CD4-positive, alpha-beta T cell treated with Interleukin-10 for 1 hour (primary cell): ENCODE measurements at places on chromosomes 3 and 15.

- no peak for DNase-seq
Observed at GRCh38 chr15:47750030-47750739, 32.9 kb downstream of the SEMA6D start.

DNA sequence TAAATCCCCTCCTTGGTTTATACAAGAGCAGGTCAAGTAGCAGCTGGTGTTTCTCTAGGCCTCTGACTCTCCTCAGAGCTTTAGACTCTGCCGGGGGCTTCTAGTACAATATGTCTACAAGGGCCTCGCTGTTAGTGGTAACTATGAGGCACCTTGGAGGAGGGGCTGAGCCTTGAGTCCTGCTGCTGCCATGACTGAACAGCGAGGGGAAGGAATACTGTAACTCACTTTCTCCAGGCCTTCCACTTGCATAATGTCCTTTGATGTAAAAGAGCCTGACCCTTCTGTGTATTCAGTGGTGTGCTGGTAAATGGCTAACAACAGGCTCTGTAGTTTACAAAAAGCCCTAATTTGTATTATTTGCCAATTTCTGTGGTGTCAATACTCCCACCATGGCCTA is 27.8 kb downstream of the DRD3 start:
- no peak for DNase-seq

DNA sequence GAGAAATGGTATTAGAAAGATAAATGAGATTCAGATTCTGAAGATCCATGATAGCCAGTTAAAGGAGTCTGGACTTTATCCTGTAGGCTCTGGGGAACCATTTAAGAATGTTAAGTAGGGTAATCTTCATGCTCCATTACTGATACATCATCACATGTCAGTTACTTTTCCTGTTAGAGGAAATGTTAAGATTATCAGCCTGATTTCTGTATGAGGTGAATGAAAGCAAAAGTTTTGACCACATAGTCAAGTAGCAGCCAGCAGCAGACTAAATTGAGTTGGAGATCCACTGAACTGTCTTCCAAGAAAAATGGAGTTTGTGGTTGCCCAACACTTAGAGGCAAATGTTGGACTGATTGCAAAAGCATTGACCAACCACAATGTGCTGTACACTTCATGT is 4.7 kb upstream of the COPB2 start:
- no peak for DNase-seq

DNA sequence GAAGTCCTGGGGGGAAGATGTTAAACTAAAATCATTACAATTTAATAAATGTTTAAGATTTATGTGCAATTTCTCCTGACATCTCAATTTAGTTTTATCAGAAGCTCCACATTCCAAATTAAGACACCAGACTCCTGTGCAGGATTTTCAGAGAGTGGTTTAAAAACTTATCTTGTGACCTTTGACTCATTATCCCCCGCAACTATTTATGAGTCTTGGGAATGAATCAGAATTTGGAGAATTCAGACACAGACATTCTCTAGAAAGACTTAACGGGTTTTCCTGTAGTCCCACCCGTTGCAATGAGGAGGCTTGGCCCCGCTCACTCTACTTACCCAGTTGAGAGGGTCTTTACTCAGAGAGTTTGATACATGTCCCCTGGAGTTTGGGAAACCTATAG is 7.1 kb downstream of the OR5K2 start:
- DNase-seq: no peak

- DNase-seq: no peak
Observed at GRCh38 chr3:15256861-15257341, 50.9 kb downstream of the CAPN7 start.

DNA sequence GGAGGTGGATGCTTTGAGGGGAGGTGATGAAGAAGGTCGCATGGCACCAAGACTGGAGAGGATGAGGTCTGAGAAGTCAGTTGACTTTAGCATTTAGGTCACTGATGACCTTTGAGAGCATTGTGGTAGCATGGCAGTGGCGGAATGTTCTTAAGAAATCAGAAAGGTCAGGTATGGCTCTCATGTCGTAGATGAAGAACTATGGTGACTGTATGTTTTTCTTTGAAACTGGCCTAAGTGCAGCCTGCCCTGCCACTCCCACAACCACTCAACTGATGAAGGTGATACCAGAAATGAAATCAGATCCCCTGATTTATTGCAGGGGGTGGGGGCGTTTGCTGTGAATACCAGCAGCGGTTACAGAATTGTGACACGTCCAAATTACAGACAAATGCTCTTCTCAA is 102.6 kb downstream of the ITPR1 start:
- DNase-seq: no peak
